NCI-H146 (cell line): ENCODE measurements at places on chromosomes 7 and 10.

- no peak for DNase-seq
Observed at GRCh38 chr7:106965108-106965507, 79.4 kb upstream of the PRKAR2B start.

GRCh38 chr7:156059369-156059768 is 247.1 kb upstream of the SHH start:
- DNase-seq = no peak

DNA sequence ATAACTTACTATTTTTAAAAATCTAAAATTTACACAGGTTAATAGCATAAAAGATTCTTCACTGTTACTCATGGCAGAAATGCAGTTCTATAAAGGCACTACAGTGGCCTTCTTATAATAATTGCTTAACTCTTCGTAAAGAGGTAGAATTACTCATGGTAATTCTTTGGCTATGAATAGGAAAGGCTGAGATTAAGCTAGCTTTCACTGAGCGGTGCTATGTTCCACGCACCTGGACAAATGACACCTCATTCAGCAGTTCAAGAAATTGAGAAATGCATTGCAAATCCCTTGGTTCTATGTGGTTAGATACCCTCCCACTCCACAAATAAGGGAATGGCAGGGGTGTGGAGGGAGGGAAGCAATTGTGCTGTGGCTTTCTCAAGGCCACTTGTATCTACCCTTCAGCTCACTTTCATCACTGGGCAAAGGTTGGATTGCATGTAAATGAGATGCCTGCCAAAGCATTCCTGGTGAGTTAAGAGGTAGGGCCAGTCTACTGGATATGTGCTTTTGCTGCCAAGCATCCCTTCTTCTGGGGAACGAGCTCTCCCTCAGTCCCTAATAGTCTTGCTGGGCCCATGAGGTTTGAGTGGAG is 210.9 kb downstream of the TEX36 start:
- no peak for DNase-seq

GRCh38 chr7:110084181-110084807 is 1006.6 kb upstream of the LRRN3 start:
- no peak for DNase-seq

- DNase-seq = no peak
Observed at GRCh38 chr7:99036546-99037111, 107.3 kb downstream of the SMURF1 start.

DNA sequence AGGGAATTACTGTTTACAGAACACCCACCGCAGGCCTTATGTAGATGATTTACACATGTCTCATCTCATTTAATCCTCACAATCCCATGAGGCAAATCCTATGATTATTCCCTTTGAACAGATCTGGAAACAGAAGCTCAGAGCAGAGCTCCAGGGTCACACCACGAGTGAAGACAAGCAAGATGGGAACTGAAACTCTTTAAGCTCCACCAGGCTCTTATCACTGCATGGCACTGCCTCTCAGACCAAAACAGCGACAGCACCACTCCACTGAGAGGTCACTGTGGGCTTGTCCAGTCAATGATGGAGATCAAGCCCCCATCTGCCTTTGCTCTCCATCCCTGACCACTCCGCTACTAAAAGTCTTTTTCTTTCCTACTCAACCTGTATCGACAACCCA is 5.9 kb downstream of the GRID1 start:
- DNase-seq = no peak
